ENCODE measurements at places on chromosomes 6 and 20. TPM values are rescaled to one million over a fixed set of nuclear protein-coding genes. Genes with fewer than 3 reads are reported as not detected.

DNA sequence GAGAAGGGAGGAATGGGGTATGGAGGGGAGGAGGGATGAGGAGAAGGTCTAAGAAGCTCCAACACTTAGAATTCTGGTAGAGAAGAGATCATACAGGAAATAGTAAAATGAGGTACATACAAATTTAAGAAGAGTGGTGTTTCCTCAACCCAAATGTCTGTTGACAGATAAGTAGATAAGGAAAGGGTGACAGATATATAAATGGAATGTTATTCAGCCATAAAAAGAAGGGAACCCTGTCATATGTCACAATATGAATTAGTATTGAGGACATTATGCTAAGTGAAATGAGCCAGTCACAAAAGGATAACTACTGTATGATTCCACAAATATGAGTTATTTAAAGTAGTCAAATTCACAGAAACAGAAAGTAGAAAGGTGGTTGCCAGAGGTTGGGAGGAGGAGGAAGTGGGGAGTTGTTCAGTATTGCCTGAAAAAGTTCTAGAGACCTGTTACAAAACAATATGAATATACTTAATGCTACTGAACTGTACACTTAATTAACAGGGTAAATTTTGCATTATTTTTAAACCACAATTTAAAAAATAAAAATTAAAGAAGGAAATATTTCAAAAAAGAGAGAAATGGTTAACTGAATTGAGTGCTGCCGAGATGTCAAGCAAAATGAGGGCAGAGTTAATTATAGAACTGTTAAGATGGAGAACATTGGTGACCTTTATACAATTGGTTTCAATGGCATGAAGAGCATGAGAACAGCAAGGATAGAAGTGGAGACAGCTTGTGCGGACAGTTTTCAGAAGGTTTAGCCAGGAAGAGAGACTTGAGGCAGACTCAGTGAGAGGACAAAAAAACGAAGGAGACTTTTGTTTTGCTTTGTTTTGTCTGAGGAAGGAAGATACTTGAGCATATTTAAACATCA lies 47.6 kb upstream of the ADGRF4 start:
- no peak for DNase-seq

- no peak for DNase-seq
Observed at GRCh38 chr6:33869826-33870423, 66.1 kb upstream of the MLN start.

DNA sequence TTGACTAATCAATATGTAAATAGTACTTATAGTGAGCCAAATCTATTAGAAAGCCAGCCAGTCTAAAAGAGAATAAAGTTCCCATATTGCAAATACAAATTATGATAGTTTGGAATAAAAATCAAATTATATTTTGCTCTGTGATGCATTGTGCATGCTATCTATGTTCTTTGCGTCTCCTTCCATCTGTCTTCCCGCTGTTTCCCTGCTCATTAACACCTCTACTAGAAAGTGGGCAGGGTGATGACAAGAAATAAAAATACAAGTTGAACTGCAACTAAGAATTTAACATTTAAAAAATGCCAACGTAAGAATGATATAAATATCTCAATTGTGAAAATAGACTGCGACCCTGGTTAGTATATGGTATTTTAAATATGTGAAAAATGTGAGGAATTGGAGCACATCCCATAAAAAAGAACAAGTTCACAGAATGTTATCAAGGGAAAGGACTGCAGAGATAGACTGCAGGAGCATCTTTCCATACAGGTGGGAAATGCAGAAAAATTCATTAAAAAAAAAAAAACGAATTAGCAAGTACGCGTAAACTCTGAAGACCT lies 157.6 kb upstream of the PDE7B start:
- no peak for DNase-seq

DNA sequence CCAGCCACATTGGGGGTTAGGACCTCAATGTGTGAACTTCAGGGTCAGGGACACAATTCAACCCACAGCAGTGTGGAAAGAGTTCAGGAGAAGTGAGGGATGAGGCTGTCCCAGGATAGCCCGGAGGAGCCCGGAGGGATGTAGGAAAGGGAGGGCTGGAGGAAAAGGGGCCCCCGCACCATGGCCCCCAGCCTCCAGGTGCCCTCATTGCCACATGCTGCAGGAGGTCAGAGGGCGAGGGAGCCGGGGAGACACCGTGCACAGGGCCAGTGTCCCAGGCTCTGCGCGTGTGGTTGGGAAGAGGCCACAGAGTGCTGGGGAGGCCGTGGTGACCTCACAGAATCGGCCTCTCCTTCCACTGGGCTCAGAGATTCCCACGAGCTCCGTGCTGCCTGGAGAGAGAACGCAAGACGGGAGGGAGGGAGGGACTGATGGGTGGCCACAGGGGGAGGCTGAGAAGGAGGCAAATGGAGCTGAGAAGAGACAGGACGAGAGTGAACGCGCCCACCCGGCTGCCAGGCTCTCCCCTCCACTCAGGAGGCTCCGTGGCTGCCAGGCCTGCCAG lies 215.1 kb downstream of the DLL1 start:
- DNase-seq: no peak

DNA sequence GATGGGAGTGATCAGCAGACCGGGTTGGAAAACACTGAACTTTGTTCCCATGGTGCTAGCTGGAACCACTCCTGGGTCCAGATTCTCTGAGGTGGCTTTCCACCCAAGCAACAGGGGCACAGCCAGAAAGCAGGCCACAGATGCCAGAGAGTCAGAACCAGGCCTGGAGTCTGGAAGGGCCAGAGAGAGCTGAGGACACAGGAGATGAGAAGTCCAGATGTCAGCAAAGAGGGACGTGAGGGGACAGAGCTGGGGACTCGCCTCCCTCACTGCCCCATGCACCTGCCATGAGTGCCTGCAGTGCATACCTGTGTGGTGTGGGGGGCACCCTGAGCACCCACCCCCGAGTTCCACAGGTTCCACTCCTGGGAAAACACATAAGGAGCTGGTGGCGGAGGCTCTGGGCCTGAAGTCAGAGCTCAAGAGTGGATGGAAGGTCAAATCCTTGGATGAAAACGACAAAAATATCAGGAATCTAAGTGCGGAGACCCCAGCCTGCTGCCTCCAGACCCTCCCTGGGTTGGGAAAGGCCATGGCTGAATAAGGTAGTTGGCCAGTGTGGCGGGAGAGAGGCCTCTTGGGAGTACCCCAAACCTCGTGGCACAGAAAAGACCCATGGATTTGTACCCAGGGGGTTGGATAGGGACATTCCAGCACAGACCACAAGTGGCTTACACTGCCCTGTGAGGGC lies 224.2 kb downstream of the SYNDIG1 start:
- DNase-seq: no peak

GRCh38 chr6:151634336-151634720 lies 140.5 kb downstream of the CCDC170 start:
- DNase-seq: no peak

GRCh38 chr6:3913077-3913957 lies 64.1 kb downstream of the FAM50B start:
- DNase-seq: no peak

- DNase-seq: no peak
Observed at GRCh38 chr20:3237958-3238615, 903 bp downstream of the SLC4A11 start.

DNA sequence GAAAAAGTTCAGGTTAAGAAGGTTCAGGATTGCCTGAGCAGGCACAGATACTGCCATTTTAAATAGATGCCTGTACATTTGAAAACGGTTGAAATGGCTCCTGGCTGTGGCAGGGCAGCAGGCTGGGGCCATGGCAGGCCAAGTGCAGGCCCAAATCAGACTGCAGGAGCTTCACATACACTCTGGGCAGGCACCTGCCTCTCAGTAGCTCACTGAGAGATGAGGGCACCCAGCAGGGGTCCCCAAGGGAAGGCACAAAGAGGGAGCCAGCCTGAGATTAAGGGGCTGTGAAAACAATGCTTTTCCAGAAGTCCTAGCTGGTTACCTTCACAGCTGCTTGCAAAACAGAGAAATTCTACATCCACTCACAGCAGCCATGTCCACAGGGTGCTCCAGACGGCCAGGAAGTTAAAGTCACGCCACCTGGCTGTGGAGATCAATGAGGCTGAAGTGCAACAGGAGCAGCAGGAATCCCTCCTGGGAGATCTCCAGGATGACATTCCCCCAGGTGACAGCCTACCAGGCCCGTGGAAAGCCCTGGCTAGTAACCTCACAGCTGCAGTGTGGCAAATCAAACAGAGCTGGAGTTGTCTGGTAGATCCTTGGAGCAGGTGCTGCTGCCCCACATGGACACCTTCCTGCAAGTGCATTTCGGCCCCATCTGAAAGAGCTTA lies 6.2 kb upstream of the RAET1E start:
- no peak for DNase-seq

GRCh38 chr20:24851346-24852019 lies 97.6 kb upstream of the CST7 start:
- no peak for DNase-seq

ATRN gene
- polyA plus RNA-seq: 54.5 TPM

HLA-DMB gene
- 80.3 TPM for polyA plus RNA-seq

PHACTR3 gene
- 12.9 TPM for polyA plus RNA-seq

SLC44A4 gene
- 45.8 TPM for polyA plus RNA-seq

PAK5 gene
- 0.69 TPM for polyA plus RNA-seq
